ENCODE measurements at places on chromosomes 3 and 15. TPM values are rescaled to one million over a fixed set of nuclear protein-coding genes. Genes with fewer than 3 reads are reported as not detected.

FBXL22 gene
- 0.63 TPM for total RNA-seq

DNA sequence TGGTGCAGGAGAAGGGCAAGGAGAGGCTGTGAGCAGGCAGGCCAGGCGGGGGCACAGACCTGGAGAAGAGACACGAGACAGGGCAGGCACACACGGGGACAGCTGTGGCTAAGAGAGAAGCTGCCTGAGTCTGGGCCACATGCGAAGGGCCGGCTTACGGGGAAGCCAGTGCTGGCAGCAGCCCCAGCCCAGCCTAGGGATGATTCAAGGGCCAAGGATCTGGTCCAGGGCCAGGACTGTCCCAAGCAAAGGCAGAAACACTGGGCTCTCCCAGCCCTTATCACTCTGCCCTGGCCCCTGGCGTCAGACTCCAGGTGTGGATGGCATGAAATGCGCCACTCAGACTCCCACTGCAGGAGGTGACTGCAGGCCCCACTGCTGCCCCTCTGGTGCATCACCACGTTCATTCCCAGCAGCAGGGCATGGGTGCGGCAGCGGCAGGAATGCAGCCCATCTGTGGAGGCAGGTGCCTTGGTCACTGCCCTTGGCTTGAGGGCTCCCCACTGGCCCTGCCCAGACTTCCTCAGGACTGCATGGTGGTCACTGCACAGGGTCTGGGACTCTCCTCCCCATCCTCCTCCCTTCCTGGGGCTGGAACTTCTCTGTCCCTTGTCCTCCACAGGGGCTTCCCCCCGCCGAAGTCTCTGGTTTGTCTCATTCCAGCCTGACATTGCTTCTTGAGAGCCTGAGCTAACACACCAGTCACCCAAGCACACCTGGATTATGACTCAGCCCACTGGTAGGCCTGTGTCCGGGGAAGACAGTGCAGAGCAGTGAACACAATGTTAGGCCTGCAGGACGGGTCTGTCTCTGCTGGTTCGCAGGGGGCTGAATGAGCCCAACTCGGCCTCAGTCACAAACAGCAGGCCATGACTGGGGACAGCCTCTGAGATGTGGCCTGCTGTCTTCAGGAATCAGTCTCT lies 69.3 kb downstream of the TBC1D2B start:
- no peak for DNase-seq
- H3K27ac ChIP-seq, result no peak overlapping the region
- H3K27me3 ChIP-seq, result no peaks in the 10 kb centered on the region
- H3K36me3 ChIP-seq, result peaks cover 22% of the 10 kb centered on the region

- H3K27me3 ChIP-seq, result peaks cover 3% of the 10 kb centered on the region
- H3K4me3 ChIP-seq, result no peak overlapping the region
- H3K4me1 ChIP-seq, result peaks cover 16% of the 10 kb centered on the region
- no peak overlapping the region for H3K27ac ChIP-seq
- no peak for DNase-seq
- H3K36me3 ChIP-seq, result no peaks in the 10 kb centered on the region
Observed at GRCh38 chr3:16089521-16089920, 85.0 kb upstream of the GALNT15 start.

- peak overlapping the region; percentile 19 for H3K27ac ChIP-seq
- DNase-seq, result no peak
- H3K4me3 ChIP-seq, result no peak overlapping the region
Observed at GRCh38 chr15:29917600-29918597, 95.6 kb upstream of the TJP1 start.

POMGNT2 gene
- total RNA-seq, result 18.6 TPM

DNA sequence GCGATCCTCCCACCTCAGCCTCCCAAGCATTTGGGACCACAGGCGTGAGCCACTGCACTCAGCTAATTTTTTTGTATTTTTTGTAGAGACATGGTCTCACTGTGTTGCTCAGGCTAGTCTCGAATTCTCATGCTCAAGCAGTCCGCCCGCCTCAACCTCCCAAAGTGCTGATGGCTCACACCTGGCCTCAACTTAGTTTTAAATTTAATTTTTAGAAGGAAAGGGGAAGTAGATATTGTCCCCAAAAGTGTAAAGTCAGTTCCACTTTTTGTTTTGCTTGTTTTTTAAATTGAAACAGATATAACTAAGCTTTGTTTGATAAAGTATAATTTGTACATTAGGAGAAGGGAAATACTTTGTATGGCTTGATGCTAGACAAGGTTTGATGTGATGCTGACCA lies 31.3 kb upstream of the NFKBIZ start:
- H3K4me3 ChIP-seq, result no peak overlapping the region
- H3K36me3 ChIP-seq, result peaks cover 11% of the 10 kb centered on the region
- no peak for DNase-seq
- H3K27ac ChIP-seq, result no peak overlapping the region
- H3K4me1 ChIP-seq, result peaks cover 39% of the 10 kb centered on the region

GRCh38 chr3:53592862-53593261 lies 98.5 kb downstream of the CACNA1D start:
- peaks cover 6% of the 10 kb centered on the region for H3K27me3 ChIP-seq
- DNase-seq, result no peak
- no peak overlapping the region for H3K4me3 ChIP-seq

SPATA12 gene
- total RNA-seq, result not detected

- H3K4me1 ChIP-seq, result peaks cover 2% of the 10 kb centered on the region
- no peaks in the 10 kb centered on the region for H3K36me3 ChIP-seq
- H3K4me3 ChIP-seq, result no peak overlapping the region
Observed at GRCh38 chr15:69987492-69988489, 109.9 kb downstream of the TLE3 start.

- H3K36me3 ChIP-seq, result peaks cover under 1% of the 10 kb centered on the region
- H3K27me3 ChIP-seq, result no peaks in the 10 kb centered on the region
- DNase-seq, result no peak
Observed at GRCh38 chr15:36878684-36879262, 221.6 kb downstream of the MEIS2 start.

- DNase-seq, result no peak
- no peak overlapping the region for H3K27ac ChIP-seq
- peaks cover 46% of the 10 kb centered on the region for H3K27me3 ChIP-seq
- H3K36me3 ChIP-seq, result no peaks in the 10 kb centered on the region
Observed at GRCh38 chr3:126677862-126678503, 23.1 kb upstream of the TXNRD3 start.

DNA sequence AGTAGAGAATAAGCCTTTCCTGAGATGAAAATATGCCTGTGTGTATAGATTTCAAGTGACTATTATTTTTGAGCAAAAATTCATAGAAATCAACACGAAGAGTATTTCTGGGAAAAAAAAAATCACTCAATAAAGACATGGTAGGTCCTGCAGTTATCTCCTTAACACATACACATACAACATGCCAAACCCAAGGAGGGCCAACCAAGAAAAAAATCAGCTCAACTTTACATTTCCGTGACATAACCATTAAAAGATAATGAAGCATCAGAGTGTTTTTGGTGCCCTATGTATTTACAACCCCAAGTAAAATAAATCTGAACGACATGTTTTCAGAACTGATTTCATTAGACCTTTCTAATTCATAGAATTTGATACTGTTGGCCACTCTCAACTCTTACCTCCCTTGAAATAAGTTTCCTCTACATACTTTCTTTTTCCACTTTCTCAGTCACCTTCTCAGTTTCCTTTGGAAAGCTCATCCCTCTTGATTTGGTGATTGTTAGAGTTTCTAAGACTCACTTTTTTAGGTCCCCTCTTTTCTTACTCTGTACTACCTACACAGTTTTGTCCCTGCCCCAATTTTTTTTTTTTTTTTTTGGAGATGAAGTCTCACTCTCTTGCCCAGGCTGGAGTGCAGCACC lies 162.3 kb downstream of the TBL1XR1 start:
- H3K36me3 ChIP-seq, result peaks cover 55% of the 10 kb centered on the region
- H3K27ac ChIP-seq, result peak overlapping the region; percentile 69
- no peak for DNase-seq
- H3K27me3 ChIP-seq, result no peaks in the 10 kb centered on the region

CBLB gene
- total RNA-seq, result 108 TPM

Measured in mesothelial cell of epicardium (in vitro differentiated cells).